ENCODE measurements at places on chromosomes 2 and 18.

GRCh38 chr2:24919506-24920097 lies 435 bp downstream of the ADCY3 start:
- DNase-seq, result no peak

DNA sequence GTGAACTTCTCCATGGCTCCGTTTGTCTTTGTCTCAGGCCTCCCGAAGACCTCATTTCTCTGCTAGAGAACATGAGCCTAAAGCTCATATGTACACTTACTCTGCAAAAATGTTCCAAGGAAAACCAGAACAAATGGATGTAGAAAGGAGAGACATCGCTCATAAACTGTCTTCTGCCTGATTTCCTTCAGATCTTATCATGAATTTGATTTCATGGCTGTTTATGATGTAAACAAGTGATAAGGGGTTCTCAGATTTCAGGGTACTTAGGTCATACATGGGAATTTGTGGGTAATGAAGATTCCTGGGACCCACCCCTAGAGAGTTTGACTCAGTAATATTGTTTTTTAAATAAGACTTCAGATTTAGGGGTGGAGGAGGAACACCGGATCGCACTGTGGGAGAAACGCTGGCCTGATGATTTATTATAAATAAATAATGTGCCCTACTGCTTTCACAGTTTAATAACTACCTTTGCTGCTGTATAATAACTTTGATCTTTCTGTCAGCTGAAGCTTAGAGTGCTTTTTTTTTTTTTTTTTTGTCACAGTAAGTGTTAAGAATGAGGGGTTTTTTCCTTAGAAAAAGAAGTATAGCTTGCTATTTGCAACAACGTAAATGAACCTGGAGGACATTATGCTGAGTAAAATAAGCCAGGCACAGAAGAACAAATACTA lies 14.9 kb downstream of the AOX1 start:
- peak; percentile 48 for DNase-seq

DNA sequence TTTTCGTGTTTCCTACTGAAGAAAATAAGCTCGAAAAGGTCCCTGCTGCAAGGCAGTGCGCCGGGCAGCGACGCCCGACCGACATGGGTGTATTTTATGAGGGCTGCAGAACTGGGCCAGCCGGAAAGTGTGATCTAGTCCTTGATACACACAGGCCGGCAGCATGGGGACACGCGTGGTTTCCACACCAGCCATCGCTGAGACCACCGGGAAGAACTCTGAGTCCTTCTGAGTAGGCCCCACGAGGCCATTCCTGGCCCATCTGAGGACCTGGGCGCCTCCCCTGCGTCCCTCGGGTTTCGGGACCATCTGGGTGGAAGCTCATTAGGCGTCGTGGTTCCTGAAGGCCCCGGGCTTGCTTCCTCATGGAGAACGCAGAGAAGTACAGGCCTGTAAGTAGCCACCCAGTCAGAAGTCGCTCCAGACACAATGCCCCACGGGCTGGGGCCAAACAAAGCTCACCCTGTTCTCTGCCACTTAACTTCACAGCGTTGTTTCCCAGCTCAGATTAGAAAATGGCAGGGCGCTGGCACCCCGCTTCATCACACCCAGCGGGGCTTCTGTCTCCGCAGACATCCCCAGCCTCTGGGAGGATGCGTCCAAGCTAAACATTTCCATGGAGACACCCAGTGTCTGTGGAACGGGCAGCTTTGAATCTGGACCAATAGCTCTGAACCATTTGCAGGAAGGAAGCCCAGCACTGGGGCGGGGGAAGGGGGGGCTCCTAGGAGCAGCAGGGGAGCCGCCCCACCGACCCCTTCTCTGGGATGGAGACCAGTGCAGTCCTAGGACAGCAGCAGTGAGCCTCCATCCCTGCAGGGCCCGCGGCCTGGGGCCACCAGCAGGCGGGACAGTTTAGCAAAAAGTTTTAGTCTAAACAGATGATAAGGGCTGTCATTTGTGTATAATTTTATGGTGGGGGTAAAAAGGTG lies 2.4 kb downstream of the NFATC1 start:
- no peak for DNase-seq

DNA sequence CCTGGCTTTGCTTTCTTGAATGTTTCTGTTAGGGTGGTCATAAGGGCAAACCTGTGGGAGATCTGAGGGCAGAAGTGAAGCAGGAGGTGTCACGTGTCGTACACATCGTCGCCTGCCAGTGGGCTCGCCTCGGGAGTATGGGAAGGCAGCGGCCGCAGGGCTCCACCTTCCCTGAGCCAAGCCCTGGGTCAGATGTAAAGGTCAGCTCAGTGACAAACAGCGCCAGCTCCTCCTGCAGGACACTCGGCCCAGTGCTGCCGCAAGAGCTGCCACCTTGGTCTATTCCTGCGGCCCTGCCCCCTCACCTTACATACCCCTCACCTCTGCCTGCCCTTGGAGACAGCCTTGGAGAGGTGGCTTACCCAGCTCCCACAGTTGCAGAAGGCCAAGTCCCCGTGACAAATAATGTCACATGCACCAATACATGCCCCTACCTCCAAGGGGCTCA lies 64.2 kb downstream of the PSMG2 start:
- no peak for DNase-seq

DNA sequence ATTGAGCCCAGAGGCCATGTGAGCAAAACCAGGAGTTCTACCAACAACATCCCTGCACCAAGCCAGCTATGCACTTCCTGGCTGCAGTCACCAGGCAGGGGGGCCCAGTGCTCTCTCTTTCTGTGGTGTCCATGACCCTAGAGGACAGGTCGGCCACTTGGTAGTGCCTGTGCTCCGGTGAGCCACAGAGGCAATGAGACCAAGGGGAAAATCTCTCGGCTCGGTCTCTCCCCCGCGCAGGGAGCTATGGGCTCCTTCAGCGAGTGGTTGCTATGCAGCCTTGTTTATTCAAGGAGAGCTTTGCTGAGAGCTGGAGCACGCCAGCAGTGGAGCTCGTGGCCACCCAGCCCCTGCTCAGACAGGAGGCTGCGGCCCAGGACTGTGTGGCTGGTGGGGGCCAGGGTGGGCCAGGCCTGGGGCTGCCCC lies at the start of gene TOGARAM2:
Gene TOGARAM2, plus strand, starts transcription at position 283 of the 426 bp plus-strand sequence. CDS start 13,537 bp downstream, outside the sequence.
- DNase-seq, result no peak

All from adipocyte (in vitro differentiated cells).